ENCODE measurements at places on chromosomes 12 and 14. TPM values are rescaled to one million over a fixed set of nuclear protein-coding genes. Genes with fewer than 3 reads are reported as not detected.
A peak's percentile ranks its signal among the peaks of the same experiment; 100 is the strongest.

- no peak for DNase-seq
Observed at GRCh38 chr12:109377139-109377685, 29.5 kb downstream of the MYO1H start.

- no peak for DNase-seq
Observed at GRCh38 chr14:30355431-30355913, 203.5 kb upstream of the G2E3 start.

DNA sequence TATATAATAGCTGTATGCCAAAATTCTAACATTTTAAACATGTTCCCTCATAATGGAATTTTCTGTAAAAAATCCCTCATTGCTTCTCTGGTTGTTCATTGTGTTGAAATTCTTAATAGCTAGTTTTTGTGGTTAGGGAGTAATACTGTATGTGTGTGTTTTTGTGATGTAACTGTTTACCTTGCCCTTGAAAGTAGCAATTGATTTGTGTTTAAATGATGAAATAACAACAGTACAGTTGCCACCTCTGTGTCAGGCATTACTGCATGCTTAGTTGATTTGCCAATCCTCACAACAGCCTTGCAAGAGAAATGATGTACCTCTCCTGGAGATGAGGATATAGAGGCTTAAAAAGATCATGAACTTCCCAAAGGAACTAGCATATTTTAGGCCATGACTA, 94.9 kb downstream of the DAAM1 start:
- peak; percentile 85 for DNase-seq

DNA sequence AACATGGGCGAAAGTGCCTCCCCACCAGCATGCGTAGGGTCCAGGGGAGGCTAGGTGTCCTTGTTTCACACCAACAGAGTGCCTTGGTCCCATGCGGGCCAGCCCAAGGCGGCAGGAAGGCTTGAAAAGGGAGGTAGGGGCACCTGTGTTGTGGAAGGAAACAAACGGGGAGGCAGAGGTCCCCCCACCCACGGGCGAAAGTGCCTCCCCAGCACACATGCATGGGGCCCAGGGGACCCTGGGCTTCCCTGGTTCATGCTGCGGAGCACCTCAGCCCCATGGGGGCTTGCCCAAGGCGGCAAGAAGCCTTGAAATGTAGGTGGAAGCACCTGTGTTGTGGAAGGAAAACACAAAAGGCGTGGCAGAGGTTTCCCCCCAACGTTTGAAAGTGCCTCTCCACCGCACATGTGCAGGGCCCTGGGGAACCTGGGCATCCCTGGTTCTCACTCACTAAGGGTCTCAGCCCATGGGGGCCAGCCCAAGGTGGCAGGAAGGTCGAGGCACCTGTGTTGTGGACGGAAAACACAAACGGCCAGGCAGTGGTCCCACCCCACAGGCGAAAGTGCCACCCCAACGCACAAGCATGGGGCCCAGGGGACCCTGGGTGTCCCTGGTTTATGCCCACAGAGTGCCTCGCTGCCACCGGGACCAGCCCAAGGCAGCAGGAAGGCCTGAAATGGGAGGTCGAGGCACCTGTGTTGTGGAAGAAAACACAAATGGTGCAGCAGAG, 374.7 kb downstream of the ALG10 start:
- DNase-seq: no peak

DNA sequence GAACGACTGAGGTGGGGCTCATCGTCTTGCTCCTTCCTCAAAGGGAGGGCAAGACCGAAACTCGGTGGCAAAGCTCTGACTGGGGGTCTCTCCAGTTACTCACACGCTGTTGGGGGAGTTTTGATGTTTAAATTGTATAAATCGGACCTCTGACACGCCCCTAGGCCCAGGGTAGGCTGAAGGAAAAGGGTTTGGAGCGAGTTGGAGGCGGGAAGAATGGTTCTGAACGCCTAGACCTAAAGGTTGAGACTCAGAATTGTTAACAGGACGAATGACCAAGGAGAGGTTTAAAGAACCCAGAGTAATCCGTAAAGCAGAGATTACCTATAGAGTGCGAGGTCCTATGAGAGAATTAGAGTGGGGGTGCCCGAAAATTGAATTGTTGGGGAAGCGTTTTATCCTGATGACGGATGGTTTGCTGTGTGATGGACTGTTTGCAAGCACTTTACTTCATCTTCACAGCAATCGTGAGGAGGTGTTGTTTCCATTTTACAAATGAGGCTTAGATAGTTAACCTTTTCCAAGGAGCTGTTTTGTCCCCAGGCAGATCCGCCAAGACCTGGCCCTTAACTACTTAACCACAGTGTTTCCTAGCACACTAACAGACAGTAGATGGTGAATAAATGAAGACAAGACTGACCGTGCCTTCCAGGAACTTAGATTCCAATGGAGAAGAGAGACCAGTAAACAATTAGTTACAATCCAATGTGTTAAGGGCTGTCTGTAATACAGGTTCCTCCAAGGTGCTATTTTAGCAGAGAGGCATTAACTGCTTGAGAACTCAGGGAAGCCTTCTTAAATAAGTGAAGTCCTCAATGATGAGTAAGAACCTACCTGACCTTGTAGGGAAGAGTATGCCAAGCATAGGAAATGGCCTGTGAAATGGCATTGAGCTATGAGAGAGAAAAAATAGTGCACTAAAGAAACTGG, 929 bp upstream of the UBE2N start:
- peak; percentile 32 for DNase-seq

DNA sequence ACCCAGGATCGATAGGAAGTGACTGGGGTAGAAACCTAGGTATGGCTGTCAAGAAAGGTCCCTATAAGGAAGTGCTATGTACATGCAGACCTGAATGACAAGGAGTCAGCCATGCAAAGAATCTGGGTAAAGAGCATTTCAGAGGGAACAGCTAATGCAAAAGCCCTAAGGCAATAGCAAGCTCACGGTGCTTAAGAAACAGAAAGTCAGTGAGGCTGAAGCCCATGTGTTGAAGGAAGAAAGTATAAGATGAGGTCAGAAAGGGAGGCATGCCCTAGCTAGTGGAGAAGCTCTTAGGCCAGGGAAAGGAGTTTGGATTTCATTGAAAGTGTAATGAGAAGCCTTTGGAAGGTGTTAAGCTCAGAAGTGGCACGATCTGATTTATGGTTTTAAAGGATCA, 6.0 kb upstream of the ADCY6 start:
- peak; percentile 82 for DNase-seq

- DNase-seq: peak; percentile 92
Observed at GRCh38 chr12:111841750-111842555, at the start of gene MAPKAPK5. Gene MAPKAPK5 (plus strand): TSS chr12:111842228. CDS start chr12:111842734, 506 bp downstream.

GRCh38 chr14:84874436-84874835, 655.5 kb upstream of the FLRT2 start:
- no peak for DNase-seq

DNA sequence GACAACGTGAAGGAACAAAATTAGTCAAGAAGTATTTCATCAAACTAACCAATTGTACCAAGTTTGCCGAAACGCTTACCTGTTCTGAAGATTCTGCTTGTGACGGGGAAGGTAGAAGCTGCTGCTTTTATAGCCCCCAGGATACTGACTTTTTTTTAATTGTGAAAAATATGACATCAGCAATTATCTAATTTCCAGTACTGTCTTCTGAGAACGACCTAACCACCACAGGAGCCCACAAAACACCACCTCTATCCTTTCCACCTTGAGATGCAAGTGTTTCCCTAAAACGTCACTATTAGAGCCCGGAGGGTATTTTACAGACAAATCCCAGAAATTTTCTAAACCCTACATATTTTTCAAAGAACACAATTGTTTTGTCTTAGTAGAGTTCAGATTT, at the start of gene IL22:
TSS of gene IL22 (minus strand) at position 101 of the 400 bp plus-strand sequence. CDS start 156 bp downstream, outside the sequence.
- no peak for DNase-seq

GRCh38 chr14:104470588-104470987, 109.0 kb upstream of the C14orf180 start:
- DNase-seq: no peak

DNA sequence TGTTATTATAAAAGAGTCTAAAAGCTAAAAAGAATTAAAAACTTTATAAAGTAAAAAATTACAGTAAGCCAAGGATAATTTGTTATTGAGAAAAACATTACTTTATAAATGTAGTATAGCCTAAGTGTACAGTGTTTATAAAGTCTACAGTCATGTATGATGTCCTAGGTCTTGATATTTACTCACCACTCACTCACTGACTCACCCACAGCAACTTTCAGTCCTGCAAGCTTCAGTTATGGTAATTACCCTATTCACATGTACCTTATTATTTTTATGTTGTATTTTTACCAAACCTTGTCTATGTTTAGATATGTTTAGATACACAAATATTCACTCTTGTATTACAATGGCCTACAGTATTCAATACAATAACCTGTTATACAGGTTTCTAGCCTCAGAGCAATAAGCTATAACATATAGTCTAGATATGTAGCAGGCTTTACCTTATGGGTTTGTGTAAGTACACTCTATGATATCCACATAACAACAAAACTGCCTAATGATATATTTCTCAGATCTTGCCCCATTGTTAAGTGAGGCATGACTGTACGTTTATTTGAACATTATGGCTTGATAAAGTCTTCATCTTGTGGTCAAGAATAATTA, 113.7 kb upstream of the KITLG start:
- peak; percentile 51 for DNase-seq

DNA sequence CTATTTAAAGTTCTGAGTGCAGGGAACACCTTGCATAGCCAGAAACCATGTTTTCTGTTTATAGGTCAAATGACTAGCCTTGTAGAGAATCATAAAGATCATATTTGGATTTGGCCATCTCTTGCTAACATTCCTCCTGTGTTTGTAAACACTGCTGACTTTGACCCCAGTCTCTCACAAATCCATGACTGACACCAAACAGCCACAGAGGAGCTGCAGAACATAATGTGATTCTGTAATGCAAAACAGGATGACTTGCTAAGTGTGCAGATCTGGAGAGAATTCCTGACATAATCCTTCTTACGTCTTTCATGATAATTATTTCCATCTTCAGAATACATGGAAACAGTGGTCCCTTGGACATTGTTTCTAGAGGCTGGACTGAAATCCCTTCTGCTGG, 211.8 kb downstream of the BMP4 start:
- DNase-seq: no peak

GRCh38 chr14:55930016-55930784, 188.0 kb upstream of the PELI2 start:
- no peak for DNase-seq

- DNase-seq: no peak
Observed at GRCh38 chr14:89365061-89365801, 51.8 kb downstream of the FOXN3 start.

The E2F7 gene
- 35.4 TPM for total RNA-seq

The TRIM9 gene
- total RNA-seq: 0.14 TPM

The GUCY2C gene
- not detected for total RNA-seq

The MYRFL gene
- 0.19 TPM for total RNA-seq

The ADCY4 gene
- 0.21 TPM for total RNA-seq

The BCAT1 gene
- 8.6 TPM for total RNA-seq

The BDKRB1 gene
- total RNA-seq: 4.8 TPM

The GPD1 gene
- 1.2 TPM for total RNA-seq

The NKX2-1 gene
- total RNA-seq: not detected

The NGB gene
- total RNA-seq: 0.33 TPM

The CLEC2A gene
- total RNA-seq: not detected
